Naive thymus-derived CD8-positive, alpha-beta T cell (primary cell): ENCODE measurements at places on chromosomes 3 and 15.

- no peak for DNase-seq
Observed at GRCh38 chr15:35047528-35047927, 37.6 kb downstream of the NANOGP8 start.

GRCh38 chr3:129809297-129809696 is 84.2 kb downstream of the TMCC1 start:
- no peak for DNase-seq

GRCh38 chr3:105771392-105771791 is 97.4 kb downstream of the CBLB start:
- no peak for DNase-seq

GRCh38 chr3:147914532-147914931 is 505.4 kb downstream of the ZIC1 start:
- DNase-seq = no peak

DNA sequence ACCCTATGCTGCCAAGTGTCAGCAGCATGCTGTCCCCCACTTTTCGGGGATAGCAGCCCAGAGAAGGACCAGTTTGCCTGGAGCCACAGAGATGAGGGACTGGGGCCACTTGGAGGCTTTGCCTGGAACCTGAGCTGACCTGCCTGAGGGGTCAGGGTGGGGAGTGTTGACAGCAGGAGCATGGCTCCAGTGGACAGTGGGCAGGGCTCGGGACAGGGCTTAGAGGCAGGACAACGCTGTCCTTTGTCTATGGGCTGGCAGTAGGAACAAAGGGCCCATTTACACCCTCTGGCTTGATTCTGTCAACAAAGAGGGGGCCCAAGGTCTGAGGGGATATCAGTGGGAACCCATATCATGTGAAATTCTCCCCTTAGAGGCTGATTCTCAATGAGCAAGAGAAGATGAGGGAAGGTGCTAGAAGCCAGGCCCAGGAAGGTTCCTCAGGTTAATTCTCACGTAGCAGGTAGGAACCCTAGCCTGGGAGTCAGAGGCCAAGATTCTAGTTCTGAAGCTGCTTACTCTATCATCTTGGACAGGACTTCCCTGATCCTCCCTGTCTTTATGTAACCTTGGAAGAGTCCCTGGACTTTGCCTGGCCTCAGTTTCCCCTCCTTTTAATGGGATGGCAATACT is 29.7 kb upstream of the HHATL start:
- peak; percentile 1 for DNase-seq

DNA sequence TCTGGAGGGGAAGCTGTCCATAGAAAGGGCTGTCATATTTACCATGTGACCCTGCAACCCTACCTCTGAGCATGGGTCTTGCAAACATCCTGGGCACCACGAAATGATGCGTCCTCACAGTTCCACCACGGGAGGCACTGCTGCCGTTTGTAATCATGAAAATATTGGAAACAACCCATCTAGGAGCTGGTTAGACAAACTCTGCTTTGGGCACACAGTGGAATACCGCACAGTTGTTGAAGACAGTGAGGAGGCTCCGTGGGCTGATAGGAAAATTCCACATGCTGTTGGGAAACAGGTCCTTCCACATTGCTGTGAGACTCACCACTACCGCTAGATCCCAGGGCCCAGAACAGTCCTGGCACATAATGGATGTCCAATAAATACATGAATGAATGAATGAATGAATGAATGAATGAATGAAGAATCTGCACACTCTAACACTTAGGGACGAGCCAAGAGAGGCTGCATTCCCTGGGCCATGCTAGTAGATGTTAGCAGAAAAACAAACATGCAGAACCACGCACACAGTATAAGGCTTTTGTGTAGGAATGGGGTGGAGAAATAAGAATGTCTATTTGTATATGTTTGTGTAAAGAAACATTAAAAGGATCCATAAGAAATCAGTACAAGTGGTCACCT is 40.6 kb downstream of the TPRA1 start:
- no peak for DNase-seq

- DNase-seq = no peak
Observed at GRCh38 chr3:1251282-1252060, 158.6 kb downstream of the CNTN6 start.

DNA sequence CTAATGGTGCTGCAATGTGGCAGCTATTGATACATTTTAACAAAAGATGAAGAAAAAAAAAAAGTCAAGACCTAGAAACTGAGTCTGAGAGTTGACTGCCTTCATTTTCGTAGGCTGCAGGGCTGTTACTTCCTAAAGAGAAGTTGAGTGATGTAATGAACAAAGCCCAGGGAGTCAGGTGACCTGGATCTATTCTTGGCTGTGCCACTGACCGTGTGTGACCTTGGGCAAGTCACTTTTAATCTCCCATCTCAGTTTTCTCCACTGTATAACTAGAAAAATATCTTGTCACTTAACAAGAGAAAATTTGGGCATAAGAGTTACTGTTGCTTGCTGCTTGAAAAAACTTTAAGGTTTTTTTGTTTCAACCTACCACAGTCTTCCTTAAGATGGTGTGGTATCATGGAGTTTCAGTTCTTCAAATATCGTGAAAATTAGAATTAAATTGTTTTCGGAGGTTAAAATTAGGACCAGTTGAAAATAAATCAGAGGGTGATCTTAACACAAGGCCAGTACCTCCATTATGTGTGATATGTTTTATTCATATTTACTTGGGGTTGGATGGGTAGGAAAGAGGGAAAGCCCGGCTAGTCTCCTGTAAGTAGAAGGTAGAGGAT is 5.8 kb downstream of the FMN1 start:
- DNase-seq = no peak

DNA sequence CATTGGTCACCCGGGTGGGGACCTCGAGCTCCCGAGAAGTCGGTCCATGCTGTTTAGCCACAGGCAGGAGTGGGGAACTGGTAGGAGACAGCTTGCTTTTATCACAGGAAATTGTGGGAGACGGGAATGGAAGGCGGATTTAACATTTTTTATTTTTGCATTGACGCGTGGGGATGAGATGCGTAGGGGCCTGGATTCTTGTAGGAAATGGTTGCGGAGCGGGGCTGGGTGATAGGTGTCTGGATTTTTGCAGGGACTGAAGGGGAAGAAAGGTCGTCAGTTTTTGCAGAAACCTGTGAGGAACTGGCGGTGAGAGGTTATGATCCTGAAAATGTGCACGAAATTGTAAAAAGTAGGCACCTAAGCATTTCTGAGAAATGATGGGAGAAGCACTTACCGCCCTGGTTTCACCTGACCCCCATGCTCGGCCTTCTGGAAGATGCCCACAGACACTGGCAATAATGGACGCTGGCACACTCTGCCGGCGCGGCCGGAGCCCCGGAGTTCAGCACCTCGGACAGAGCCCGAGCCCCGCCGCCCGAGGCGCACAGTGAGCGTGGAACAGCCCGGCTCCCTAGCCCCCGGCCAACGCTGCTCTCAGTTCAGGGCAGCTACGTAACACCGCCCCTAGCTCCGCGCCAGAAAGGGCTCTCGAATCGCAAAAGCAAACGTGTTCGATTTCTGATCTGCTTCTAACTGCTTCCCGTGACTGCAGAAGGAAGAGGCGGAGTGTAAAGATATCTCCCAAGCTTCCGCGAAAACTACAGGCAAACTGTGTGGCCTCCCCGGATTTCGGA is 928 bp downstream of the ANKRD34C start:
- DNase-seq = no peak

GRCh38 chr15:80536231-80536630 is 132.0 kb downstream of the ARNT2 start:
- no peak for DNase-seq

DNA sequence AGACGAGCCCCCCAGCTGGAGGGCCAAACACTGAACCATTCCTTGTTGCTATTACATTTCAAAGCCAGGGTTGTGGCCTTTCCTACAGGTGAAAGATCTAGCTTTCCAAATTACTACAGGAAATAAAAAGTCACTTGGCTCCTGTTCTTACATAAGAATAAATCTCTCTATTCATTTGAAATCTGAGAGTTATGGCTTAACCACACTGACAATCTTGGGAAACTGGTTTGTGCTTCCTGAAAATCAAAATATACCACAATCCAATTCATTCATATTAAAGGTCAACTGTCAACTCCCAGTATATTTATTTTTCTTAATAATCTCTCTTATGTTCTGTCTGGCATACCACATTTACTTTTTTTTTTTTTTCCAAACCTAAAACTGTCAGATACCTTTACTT is 103.7 kb upstream of the LMOD3 start:
- DNase-seq = no peak

- no peak for DNase-seq
Observed at GRCh38 chr15:68278595-68279405, 1.3 kb downstream of the FEM1B start.

DNA sequence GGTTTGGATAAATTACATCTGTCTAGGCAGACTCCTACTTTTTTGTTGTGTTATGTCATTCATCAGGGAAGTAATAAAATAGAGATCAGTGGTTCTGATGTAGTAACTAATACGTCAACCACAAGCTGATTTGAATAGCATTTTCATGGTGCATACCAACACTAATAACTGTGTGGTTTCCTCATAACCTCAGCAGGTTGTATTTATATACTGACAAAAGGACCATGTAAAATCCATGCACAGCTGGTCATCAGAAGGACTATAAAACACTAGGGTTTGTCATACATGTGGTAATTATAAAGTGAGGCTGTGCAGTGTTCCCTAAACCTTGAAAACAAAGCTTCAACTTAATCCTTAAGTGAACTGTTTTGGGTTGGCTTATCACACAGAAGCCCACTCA is 216.8 kb upstream of the RBMS3 start:
- DNase-seq = no peak

DNA sequence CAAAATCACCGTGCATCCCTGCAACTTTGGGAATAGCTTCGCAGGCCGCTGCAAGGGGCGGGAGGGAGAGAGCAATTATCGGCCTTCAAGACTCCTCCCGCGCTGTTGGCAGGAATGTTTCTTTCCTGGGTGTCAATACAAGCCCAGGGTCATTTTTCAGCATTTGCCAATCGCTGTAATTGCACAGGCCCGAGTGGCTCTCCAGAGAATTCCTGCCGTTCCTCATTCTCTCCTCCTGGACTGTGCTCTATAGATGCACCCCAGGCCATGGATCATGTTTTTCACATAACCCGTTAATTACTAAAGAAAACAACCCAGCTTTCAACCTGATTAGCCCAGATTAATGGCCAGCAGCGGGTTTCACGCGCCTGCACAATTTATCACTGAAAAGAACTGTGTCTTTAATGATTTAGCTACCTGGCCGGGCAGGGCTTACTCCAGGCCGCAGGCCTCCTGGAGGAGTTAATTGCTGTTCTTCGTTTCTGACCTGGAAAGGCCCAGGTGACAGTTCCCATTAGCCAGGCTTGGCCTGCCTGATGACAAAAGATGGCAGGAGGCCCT is 144.3 kb downstream of the OPA1 start:
- no peak for DNase-seq

- DNase-seq = no peak
Observed at GRCh38 chr15:58276924-58277323, 138.7 kb downstream of the AQP9 start.

DNA sequence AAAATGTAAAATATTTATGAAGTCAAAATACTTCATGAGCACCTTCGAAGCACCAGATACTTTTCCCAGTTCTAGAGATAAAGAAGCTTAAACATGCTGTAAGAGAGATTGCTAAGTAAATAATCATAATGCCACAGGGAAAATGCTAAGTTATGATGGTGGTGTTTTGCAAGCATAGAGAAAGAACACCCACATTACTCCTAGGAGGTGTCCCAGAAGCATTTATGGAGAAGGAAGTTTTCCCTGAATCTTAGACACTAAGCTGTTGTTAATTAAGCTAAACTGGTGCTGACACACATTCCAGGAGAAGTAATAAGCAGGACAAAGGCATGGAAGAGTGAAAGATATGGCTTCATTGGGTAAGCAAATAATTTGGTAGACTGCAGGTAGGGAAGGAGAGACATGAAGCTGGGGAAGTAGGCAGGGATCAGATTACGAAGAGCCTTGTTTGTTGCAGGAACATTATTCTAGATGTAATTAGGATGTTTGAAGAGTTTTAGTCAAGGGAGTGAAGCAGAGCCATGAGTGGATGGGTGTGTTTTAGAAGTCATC is 40.4 kb upstream of the CHMP2B start:
- DNase-seq = no peak

- DNase-seq = no peak
Observed at GRCh38 chr3:122893754-122894668, 99.1 kb downstream of the SLC49A4 start.

- DNase-seq = no peak
Observed at GRCh38 chr3:159726231-159726964, 262.2 kb upstream of the IL12A start.

DNA sequence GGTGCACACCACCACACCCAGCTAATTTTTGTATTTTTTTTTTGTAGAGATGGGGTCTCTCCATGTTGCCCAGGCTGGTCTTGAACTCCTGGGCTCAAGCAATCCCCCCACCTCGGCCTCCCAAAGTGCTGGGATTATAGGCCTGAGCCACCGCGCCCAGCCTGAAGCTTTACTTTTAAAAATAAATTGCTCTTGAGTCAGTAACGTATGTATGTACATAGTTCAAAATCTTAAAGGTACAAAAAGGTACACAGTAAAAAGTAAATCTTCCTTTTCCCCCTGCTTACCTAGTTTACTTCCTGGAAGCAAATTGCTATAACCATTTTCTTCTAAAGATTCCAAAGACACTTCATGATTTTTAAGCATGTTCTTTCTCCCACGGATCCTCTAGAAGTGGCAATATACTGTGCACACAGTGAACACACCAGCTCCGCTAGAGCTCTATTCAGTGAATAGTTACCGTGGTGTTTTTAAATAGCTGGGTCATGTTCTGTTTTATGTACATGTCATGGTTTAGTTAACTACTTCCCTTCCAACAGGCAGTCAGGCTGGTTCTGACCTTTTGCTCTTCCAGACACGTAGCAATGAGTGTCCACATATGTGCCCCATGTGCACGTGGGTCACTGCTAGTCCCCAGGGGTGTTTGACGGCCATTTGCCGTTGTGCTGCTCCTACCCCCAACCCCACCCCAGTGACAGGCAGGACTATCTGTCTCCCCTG is 82.1 kb downstream of the EEFSEC start:
- no peak for DNase-seq

GRCh38 chr3:10279384-10280176 is 13.2 kb downstream of the GHRL start:
- no peak for DNase-seq

GRCh38 chr3:136909187-136909586 is 47.2 kb downstream of the NCK1 start:
- no peak for DNase-seq

DNA sequence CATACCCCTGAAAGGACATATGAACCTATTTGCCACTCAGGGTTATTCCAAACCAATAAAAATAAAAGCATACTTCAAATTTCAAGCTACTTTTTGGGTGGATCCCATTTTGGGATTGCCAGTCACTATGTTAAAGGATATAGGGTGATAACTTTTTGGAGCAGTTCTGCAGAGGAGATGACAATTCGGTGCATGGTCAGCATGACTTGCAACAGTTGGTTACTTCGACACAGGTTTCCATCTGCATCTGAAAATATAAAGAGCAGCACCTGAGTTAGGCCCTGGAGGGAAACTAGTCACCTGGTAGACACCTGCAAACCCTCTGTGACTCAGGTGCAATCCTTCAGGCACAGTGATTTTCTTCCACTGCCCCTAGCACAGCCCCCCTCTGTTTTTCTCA is 38.5 kb downstream of the RASGRP1 start:
- DNase-seq = no peak
